ENCODE measurements at places on chromosomes 4 and X. TPM values are rescaled to one million over a fixed set of nuclear protein-coding genes. Genes with fewer than 3 reads are reported as not detected.

GRCh38 chr4:16120720-16121119 lies 36.9 kb upstream of the PROM1 start:
- no peak for DNase-seq

DNA sequence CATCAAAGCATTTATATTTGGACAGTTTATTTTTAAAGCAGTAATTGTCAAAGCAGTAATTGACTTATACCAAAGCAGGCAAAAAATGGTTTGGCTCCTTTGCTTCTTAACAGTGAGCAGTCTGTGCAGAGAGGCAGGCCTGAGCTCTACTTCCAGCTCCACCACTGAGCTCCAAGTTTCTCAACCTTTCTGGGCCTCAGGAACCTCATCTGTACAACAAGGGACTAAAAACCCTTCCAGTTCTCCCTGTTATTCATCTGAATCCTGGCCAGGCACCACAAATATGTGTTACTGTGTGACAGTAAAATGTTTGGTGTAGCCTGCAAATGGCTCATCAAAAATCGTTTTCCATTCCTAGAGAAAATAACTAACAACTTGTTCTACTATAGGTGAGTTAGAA lies 88.7 kb upstream of the TTC29 start:
- peak; percentile 53 for DNase-seq

Gene CLDN34
- total RNA-seq: not detected

- DNase-seq: no peak
Measured at GRCh38 chr4:22235698-22236097, 280.2 kb downstream of the ADGRA3 start.

GRCh38 chr4:66000510-66001117 lies 330.3 kb upstream of the EPHA5 start:
- no peak for DNase-seq

Gene TEC
- total RNA-seq: not detected

- DNase-seq: no peak
Measured at GRCh38 chr4:177401658-177402273, 40.5 kb downstream of the AGA start.

Gene SYNPO2
- 38.8 TPM for total RNA-seq

GRCh38 chrX:122115604-122116003 lies 1068.2 kb downstream of the GLUD2 start:
- DNase-seq: no peak

Gene SORCS2
- total RNA-seq: not detected

DNA sequence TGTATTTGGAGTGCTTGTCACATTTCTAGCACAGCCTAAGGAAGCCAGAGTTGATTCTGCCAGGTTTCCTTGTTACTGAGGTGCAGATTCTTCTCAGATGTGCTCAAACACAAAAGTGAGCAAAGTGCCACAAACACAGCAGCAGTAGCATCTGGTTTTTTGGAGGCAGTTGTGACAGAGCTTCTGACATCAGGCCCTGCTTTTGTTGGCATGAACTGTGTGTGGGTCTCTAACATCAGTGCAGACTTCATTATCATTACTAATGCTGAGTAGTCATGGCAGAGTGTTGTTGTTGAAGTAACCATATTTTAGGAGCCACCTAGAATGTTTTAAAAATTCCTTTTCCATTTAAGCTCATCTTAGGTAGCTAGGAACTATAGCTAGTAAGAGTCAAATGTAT lies 656.6 kb downstream of the ANKRD50 start:
- no peak for DNase-seq

Gene MAGEA12
- total RNA-seq: not detected

DNA sequence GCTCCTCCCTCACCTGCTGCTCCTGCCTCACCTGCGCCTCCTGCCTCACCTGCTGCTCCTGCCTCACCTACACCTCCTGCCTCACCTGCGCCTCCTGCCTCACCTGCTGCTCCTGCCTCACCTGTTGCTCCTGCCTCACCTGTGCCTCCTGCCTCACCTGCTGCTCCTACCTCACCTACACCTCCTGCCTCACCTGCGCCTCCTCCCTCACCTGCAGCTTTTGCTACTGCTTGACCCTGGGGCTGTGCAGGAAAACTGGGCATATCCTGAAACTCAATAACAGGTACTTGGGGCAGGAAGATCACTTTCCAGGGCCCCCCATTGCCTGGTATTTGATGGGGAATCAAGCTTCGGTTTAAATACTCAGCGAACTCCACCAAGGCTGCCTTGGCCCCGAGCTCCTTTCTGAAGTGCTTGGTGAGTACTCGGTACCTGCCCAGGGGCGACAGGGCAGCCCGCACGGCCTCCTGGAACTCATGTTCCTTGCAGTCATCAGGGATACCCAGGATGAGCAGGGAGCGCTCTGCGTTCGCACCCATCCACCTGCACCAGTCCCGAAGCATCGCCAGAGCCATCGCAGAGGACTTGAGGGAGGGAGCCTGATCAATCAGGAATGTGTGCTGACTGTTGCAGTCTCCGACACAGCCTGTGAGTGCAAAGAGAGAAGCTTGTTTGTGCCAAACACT lies 2.7 kb downstream of the PNMA6E start:
- DNase-seq: no peak

All from HFFc6 (cell line).